ENCODE measurements at places on chromosomes 7 and 10.
A peak's percentile ranks its signal among the peaks of the same experiment; 100 is the strongest.

- no peak for DNase-seq
Measured at GRCh38 chr10:21959998-21960397, 43.5 kb downstream of the DNAJC1 start.

DNA sequence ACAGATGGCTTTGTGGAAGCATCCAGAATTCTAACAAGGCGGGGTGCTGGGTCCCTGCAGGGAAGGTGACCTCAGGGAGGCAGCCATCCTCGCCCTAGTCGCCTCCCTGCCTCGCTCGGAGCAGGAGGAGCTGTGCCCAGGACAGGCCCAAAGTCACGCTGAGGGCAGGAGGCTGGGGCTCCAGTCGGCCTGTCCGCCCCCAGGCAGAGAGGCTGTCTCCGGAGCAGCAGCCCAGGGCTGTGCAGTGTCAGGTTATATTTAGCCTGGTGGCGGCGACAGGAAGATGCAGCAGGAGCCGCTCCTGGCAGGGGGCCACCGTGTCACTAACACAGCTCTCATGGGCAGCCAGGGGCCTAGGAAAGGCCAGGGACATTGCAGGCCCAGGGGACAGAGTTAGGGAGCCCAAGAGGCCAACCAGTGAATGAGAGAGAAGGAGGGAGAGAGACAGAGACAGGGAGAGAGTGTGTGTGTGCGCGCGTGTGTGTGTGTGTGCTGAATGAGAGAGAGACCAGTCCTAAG is 13.5 kb downstream of the KCNH2 start:
- DNase-seq, result no peak

DNA sequence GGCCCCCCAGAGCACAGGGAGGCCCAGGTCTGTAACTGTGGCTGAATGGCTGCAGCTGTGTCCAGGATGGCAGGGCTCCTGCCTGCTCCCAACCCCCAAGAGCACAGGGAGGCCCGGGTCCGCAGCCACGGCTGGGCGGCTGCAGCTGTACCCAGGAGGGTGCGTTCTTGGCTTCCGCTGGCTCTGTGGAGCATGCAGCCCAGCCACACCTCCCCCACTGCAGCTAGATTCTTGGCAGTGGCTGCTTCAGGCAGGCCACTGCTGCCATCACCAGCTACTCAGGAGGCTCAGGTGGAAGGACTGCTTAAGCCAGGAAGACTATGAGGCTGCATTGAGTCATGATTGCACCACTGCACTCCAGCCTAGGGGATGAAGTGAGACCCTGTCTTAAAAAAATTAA is 27.9 kb downstream of the C7orf25 start:
- no peak for DNase-seq

DNA sequence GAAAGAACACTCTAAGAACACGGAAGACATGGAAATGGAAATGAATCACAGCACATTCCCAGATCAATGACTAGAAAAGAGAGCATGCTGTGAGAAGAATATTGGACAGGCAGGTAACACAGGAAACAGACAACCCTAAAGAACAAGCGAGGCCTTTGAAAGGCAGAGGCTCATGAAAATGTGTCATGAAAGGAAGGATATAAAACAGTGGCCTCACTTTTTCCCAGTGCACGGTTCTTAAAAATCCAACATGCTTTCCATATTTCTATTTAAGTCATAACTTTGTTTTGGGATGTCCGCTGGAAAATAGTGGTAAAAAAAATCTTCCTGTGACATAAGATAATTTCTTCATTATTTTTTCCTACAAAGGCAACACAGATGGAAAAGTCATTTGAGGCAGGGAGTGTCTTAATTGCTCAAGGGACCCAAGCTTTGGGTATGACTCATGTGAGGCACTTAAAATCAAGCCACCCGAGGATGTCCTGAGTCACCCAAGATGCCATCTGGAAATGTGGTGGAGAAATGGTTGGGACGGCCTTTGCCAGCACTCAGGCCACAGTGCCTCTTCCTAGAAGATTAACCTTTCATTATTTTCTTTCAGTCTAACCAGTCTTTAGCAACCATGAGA is 17.0 kb downstream of the ITIH5 start:
- DNase-seq, result no peak

GRCh38 chr10:58511765-58512490 is 744 bp upstream of the BICC1 start:
- no peak for DNase-seq

- DNase-seq, result no peak
Measured at GRCh38 chr7:117445206-117445605, 17.9 kb upstream of the ASZ1 start.

GRCh38 chr10:112140110-112140970 is 43.2 kb downstream of the GPAM start:
- DNase-seq, result peak; percentile 85

DNA sequence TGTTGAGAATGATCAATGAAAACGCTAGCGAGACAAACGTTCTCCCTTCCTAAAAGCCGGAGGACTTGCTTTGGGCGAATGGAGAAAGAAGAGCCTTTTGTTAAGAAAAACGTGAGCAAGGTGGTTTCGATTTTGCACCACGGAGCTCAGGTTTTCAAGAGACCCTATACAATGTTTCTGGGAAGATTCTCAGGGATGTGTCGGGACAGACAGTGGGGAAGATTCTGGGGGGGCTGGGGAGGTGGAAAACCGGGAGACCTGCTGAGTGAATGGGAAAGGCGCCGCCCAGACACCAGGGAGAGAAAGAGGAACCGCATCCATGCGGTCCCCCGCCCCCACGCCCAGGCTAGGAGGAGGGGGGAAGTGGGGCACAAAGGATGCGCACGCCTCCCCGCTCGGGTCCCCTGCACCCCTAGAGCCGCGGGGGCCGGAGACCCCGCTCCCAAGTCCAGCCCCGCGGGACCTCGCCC is 745 bp downstream of the YWHAG start:
- DNase-seq, result peak; percentile 76

- no peak for DNase-seq
Measured at GRCh38 chr10:116254422-116255155, 18.4 kb downstream of the GFRA1 start.

DNA sequence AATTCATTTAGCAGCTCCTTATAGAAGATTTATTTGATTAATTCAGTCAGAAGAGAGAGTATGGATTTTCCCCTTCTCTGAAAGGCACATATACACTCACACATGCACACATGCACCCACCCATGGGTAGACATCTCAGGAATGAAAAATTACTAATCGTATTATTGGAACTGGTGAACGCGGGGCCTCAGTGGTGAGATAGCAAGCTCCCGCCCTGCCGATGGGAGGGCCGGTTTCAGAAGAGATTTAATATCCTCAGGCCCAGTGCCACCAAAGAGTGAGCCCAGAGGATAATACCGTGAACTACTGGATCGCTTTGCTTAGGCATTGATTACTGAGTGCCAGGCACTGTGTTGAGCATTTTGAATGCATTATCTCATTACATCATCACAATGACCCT is 38.0 kb upstream of the EMX2 start:
- DNase-seq, result no peak

- no peak for DNase-seq
Measured at GRCh38 chr10:51462076-51462779, 237.2 kb downstream of the CSTF2T start.

- no peak for DNase-seq
Measured at GRCh38 chr7:39313974-39314373, 252.2 kb upstream of the YAE1 start.

- DNase-seq, result no peak
Measured at GRCh38 chr7:45400680-45401079, 173.5 kb upstream of the ADCY1 start.

GRCh38 chr7:42479816-42480633 is 243.0 kb upstream of the GLI3 start:
- no peak for DNase-seq

- DNase-seq, result no peak
Measured at GRCh38 chr10:59064759-59065539, 111.5 kb upstream of the PHYHIPL start.

GRCh38 chr7:50564640-50565558 is at the start of gene DDC:
DDC (minus strand) TSS chr7:50565405; CDS start chr7:50544085, 21,320 bp downstream.
- DNase-seq, result no peak

DNA sequence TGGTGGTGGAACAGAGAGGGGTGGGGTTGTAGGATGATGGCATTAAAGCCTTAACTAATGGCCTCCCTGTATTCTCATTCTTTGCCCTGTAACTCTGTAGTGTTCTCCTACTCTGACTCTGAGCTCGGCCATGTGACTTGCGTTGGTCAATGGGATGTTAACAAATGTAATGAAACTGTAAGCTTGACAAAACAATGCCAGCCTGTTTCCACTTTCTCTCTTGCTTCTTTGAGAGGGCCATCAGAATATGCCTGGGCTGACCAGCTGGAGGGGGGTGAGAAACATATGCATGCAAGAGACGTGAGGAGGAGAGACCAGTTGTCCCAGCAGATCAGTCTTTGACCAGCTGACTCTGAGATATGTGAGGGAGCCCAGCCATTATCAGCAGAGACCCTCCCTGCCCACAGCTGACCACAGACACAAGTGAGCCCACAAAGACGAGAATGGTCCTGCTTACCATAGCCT is 100.6 kb downstream of the ICA1 start:
- no peak for DNase-seq

DNA sequence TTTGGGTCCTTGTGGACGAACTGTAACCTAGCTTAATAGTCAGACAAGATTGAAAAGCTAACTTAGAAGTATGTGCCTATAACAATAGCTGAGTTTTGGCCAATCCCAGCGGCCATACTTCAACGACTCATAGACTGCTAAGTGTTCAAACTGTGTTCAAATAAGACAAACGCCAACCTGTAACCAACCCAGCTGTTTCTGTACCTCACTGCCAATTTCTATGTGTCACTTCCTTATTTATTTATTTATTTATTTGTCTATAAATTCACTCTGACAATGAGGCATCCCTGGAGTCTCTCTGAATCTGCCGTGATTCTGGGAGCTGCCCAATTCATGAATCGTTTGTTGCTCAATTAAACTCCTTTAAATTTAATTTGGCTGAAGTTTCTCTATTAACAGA is 21.7 kb downstream of the ST8SIA6 start:
- no peak for DNase-seq

DNA sequence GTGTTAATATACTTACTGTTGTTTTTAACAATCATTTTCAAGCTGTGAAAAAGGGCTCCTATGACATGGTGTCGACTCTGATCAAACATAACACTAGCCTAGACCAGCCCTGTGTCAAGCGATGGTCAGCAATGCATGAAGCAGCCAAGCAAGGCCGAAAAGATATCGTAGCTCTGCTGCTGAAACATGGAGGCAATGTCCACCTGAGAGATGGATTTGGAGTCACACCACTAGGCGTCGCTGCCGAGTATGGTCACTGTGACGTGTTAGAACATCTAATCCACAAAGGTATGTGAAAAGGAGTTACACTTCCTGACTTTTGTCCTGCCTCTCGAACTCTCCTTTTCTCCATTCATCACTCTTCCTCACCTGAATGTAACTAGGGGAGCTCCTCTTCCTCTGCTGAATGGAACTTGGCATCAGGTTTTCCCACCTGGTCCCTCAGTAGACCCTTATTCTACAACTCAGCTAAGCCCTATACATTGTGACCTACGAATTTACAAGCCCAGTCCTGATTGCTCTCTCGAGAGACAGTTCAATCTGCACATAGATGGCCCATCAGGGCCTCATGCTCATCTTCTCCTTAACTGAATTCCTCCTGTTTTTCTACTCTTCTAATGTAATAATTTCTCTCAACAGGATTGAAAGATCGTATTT is 23.0 kb downstream of the ASB15 start:
- peak; percentile 75 for DNase-seq

GRCh38 chr7:4202154-4202736 is 479.9 kb upstream of the FOXK1 start:
- DNase-seq, result no peak
